Mesothelial cell of epicardium (in vitro differentiated cells): ENCODE measurements at places on chromosomes 5 and 9. TPM values are rescaled to one million over a fixed set of nuclear protein-coding genes. Genes with fewer than 3 reads are reported as not detected.
A peak's percentile ranks its signal among the peaks of the same experiment; 100 is the strongest.

The PDE8B gene
- 2.9 to 4.8 TPM (median 4.3 TPM) in 3 replicates for total RNA-seq

The CNTNAP3 gene
- 0.78 to 1.5 TPM (median 1.3 TPM) in 3 replicates for total RNA-seq

The ZBTB43 gene
- total RNA-seq: 20.1 to 21.4 TPM (median 21.4 TPM) in 3 replicates

The GFI1B gene
- total RNA-seq: not detected in 3 replicates

The LCN9 gene
- 0.97 to 1.7 TPM (median 1.4 TPM) in 3 replicates for total RNA-seq

The CARTPT gene
- total RNA-seq: not detected in 3 replicates

The LOX gene
- 16.3 to 17.4 TPM (median 16.9 TPM) in 3 replicates for total RNA-seq

The ECM2 gene
- total RNA-seq: 0.16 to 0.20 TPM in 2 of 3 replicates, not detected in the other

The TMEM215 gene
- total RNA-seq: 0.07 TPM in 1 of 3 replicates, not detected in the others

The CTNND2 gene
- total RNA-seq: 6.0 to 7.9 TPM (median 7.8 TPM) in 3 replicates

DNA sequence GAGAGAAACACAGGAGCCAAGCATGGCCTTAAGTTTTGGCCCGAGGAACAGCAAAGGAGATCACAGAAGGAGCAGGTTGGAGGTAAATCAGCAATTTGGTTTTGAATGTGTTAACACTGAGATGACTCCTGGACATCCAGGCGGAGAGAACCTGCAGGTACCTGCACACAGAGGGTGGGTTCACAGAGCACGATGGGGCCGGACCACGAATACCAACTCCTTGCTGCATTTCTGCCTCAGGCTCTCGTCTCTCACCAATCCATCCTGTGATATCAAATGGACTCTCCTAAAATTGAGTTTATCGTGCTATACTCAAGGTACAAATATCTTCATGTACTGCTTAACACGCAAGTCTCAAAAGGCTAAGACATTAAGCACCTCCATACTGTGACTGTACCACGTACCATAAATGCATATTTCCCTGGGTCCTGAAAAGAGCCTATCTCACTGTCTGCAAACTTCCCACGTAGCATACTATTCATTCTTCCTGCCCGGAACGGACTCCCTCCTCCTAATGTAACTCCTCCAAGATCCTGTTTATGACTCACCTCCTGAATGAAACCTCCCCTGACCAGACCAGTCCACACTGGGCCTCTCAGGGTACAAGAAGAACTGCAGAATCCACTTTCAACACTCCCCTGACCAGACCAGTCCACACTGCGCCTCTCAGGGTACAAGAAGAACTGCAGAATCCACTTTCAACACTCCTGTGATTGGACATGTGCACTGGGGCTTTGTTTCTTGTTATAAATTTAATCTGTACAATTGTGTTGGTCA is 380.8 kb upstream of the RFX3 start:
- no peak for DNase-seq

DNA sequence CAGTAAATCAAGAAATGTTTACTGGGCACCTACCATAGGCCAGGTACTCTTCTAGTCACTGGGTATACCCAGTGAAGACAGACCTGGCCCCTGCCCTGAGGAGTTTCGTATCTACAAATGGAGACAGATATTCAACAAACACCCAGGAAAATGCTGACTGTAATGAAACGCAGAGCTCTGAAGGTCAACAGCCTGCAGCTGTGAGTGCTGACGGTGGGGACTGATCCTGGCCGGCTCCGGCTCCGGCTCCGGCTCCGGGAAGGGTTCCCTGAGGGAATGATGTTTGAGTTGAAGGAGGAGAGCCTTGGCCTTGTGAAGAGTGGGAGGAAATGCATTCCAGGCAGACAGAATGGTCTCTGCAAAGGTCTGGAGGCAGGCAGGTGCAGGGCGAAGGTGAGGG is 23.1 kb downstream of the FGFR4 start:
- DNase-seq: no peak

DNA sequence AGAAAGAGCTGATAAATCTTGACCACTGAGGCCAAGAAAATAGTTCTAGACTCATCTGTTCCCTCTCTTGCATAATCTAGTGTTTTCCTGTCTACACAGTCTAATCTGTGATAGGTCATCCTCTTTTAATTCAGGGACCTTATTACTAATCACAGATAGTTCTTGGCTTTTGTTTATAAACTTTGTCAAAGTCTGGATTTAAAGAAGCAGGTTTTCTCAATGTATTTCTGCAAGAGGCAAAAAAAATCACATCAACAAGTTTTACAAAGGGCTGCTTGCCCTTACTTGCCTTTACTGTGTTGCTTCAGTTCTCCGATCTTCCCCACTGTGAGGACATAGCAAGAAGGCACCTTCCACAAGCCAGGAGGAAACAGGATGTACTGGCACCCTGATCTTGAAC is 43.9 kb upstream of the MTAP start:
- no peak for DNase-seq

DNA sequence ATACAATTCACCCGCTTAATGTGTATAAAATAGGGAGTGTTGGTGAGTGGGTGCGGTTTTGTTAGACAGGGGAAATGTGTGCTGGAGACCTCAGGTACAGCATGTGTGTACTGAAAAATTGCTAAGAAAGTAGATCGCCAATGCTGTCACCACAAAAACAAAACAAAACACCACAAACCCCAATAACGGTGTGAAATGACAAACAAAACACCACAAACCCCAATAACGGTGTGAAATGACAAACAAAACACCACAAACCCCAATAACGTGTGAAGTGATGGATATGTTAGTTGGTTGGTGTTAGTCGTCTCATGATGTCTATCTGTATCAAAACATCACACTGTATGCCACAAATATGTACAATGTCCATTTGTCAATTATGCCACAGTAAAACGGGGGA is 14.2 kb upstream of the GFPT2 start:
- no peak for DNase-seq

DNA sequence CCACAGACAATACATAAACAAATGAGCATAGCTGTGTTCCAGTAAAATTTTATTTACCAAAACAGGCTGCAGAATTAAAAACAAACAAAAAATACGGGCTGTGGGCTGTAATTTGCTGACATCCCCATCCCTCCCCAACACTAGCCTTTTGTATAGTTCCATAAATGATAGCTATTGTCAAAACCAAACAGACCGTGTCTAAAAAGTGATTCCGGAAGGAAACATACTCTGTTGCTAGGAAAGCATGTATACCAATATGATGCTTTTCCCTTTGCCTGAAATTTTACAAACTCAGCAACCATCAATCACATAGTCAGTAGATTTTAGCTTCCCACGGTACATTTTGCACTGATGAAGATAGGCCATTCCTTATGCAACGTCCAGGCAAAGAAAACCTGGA is 80.0 kb downstream of the TMEM215 start:
- DNase-seq: no peak

DNA sequence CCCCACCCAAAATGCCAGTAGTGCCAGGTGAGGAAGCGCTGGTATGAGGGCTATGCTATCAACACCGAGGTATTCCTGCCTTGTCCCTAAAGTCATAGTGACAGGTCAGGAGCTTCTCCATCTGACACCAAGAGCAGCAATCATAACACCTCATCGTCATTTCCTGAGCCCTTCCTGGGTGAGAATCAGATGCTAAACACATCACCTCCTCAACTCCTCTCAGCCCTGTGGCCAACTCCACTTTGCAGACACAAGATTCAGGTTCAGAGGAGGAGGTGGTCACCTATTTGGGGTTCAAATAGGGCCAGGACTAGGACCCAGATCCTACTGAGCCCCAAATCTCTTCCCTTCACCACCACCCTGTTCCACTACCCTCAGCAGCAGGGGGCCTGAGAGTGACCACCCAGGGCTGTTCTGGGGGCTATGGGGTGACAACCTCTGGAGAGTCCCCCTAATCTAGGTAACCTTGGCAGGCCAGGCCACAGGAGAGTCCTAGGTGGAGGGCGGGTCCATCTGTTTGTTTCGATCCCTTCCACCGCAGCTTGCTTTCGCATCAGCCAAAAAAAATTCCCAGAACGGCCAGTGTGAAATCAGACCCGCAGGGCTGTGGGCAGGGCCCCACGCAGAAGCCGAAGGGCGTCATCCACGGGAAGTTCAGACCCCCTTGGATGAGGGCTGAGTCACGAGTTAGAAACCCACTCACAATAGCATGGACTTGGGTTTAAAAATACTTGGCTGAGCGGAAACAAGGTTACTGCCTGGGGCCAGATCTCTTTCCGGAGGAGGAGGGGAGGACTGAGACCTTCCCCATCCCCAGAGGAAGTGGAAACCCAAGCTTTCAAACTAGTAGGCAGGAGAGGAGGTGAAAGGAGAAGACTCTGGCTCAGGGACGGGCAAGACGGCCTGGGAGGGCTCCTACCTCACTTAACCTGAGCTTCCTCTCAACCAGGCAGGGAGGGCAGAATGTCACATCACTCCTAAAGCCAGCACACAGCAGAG is 8.7 kb downstream of the STK10 start:
- DNase-seq: no peak

DNA sequence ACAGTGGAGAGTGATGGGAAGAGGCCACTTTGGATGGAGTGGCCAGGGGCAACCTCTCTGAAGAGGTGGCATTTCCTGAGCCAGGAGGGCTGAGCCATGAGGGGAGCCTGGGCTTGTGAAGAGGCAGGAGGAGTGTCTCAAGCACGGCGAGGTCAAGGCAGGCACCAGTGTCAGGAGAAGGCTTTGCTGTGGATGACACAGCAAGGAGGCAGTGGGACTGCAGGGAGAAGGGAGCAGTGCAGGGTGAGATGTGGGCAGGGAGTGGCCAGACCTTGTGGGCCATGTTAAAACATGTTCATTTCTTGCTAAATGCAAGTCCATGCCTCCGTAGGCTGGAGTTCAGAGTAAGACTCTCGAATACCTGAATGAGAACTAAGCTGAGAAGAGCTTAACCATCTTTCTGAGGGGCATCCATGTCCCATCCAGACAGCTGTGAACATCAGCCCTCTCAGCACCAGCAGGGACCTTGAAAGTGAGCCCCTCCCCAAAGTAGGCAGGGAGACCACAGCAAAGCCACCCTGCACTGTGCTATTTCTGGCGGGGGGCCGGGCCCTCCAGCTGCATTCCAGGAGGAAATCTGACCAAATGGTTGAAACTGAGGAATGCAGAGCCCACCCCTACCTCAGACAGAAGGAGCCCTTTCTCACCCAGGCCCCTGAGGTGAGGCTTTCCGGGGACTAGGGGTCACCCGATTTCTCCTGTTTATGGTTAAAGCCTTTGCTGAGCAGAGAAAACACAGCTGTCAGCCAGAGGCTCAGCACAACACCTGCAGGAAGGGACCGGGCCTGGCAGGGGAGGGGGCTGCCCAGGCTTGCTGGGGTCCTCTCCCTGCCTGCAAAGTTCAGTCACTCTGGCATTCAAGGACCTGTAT is 16.1 kb upstream of the ARSI start:
- no peak for DNase-seq

DNA sequence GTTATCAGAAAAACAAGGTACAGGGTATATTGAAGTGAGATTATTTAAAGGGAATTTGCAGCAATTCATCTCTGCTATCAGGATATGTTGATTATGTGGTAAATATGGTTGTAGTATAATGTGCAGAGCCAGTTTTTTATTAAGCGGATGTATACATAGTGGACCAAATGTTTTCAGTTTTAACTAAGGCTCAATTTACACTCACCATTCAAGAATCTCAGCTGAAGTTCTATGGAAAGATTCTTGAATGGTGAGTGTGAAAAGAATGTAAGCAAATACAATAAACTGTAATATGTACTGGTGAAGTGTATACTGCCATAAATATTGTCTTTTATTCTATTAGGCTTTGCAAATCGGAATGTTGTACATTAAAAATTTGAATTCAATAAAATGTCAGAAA is 895.9 kb upstream of the CDH10 start:
- no peak for DNase-seq

GRCh38 chr5:61461417-61461816 is 129.4 kb downstream of the ZSWIM6 start:
- DNase-seq: no peak

DNA sequence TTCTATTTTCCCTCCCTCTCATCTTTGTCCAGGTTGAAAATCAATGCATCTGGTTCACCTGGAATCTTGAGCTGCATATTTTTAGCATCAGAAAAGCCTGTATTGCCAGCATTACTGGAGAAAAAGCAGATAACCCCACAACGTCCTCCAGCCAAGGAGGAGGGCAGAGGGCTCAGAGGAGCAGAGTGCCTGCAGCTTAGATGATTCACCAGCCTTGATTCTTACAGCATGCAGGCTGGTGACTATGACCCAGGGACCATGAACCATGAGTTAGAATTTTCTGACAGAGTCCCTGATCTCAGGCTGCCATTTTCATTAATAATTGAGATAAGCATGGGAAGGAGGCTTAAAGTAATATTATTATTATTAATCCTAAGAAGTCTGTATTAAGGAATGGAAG is 278.2 kb downstream of the BRINP1 start:
- DNase-seq: no peak

DNA sequence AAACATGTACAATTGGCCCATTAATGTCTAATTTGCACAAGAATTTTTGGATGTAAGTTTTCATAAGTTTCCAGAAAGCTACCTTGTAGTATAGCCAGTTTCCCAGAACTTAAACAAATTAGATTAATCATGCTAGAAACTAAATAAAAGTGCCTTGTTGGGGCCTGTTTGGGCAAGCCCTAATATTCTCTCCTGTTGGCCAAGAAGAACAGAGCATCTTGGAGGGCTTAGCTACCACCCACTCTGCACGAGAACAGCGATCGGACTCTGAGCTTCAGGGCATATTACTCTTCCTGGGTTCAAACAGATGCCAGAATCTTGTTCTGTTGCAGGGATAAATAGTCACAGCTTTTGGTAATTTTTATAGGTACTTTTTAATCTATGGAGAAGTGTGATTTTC is 88.2 kb downstream of the GAS1 start:
- no peak for DNase-seq

- DNase-seq: no peak
These were observed 58.5 kb downstream of the AP3B1 start for GRCh38 chr5:78236046-78236445.

DNA sequence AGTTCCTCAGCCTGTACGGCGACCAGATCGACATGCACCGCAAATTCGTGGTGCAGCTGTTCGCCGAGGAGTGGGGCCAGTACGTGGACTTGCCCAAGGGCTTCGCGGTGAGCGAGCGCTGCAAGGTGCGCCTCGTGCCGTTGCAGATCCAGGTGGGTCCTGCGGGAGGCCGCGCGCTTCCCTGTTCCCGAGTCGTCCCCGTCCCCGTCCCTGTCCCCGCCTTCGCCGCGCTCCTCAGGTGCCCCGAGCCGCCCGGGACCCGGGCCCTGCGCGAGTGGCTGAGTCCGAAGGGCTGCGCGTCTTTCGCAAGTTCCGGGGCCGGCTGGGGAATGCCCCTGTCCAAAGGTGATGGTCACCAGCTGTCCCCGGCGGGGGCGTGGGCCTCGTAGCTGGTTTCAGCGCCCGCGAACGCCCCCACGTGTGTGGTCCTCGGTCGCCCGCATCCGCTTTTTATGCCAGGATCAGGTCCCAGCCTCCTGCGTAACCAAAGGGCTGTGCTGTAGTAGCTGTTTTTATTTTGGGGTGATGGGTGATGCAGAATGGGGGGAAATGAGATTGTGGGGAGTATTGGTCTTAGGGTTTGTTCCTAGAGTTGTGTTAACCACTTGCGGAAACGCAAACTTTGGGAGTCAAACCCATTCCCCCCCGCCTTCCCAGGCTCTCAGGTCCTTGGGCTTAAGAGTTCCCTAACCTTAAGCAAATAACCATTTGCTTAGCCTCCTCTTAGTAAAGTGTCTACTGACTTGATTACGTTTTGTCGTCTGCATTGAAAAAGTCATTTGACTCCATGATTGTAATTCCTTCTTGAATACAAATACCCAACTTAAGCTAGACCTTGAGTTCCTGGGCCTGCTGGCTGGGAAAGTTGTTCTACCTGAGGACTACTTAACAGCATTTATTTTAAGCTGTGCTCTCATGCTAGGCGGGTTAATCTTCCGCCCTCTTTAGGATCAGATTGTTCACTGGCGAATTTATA is 663 bp downstream of the ISOC1 start:
- DNase-seq: peak; percentile 46

GRCh38 chr9:121858788-121859187 is 207.4 kb downstream of the DAB2IP start:
- DNase-seq: no peak

- no peak for DNase-seq
These were observed 406.6 kb upstream of the MEF2C start for GRCh38 chr5:89289604-89290003.

GRCh38 chr9:71144495-71144894 is 23.1 kb upstream of the TRPM3 start:
- no peak for DNase-seq
